ENCODE measurements at places on chromosomes 7 and 10.
A peak's percentile ranks its signal among the peaks of the same experiment; 100 is the strongest.

GRCh38 chr7:25103773-25104172 is 21.3 kb downstream of the CYCS start:
- DNase-seq, result no peak

- DNase-seq, result no peak
Observed at GRCh38 chr7:129390314-129390713, 43.9 kb upstream of the STRIP2 start.

GRCh38 chr10:47351899-47352815 is 4.0 kb downstream of the RBP3 start:
- no peak for DNase-seq

DNA sequence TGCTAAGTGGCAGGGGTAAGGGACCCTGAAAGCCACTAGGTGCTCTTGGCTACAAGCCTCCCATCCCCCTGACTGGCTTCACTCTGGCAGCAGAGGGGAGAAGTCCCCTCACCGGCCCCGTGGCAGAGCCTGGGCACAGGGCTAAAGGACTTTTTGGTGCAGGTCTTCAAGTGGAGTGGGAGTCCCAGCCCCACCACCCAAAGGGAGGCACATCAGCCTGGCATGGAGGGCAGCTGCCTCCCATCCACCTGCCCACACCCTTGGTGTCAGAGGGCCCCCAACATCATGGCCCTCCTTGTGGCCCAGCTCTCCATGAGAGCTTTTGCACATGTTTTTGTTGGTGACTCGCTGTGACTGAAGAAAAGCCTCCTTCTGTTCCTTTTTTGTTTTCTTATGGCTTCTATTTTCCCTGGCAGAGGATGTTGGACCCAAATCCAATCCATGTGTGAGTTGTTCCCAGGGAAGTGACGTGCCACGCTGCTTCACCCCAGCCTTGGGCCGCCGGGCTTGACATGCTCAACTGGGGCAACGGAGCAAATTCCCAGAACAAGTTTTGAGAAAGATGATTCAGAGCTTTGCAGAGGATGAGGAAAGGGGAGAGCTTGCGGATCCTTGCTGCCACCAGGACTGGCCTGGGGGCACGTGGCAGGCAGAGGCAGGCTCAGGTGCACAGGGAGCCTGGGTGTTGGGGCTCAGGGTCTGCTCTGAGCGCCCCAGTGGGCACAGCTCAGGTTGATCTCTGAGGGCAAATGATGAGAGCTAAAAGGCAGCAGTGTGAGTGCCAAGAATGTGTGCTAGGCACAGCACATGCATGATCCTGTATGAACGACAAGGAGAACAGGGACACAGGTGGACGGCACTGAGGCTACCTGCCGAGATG is 1.9 kb upstream of the AEBP1 start:
- DNase-seq, result peak; percentile 95

DNA sequence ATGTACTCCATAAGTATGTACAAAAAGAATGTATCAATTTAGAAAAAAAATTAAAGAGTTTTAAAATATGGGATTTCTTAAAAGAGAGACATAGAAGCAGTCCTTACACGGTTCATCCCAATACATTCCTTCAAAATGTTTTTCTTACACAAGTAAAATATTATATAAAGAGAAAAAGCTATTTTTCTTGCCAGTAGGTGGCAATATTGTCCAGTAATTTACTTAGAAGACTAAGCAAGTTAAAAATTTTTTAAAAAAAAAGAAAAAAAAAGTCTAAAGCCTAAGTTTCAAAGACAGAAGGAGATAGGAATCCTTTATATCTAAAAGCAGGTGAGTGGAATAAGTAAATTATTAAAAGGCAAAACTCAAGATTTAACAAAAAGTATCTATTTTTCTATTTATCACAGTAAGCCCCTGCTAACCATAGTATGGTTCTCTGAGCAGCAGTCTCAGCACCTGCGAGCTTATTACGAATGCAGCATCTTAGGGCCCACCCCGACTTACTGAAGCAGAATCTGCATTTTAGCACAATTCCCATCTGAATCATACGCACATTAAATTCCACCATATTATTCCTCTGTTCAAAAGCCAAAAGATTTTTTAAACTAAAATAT is 240.6 kb downstream of the DGKI start:
- peak; percentile 64 for DNase-seq

GRCh38 chr7:151137076-151137675 is 30.3 kb downstream of the GBX1 start:
- no peak for DNase-seq

DNA sequence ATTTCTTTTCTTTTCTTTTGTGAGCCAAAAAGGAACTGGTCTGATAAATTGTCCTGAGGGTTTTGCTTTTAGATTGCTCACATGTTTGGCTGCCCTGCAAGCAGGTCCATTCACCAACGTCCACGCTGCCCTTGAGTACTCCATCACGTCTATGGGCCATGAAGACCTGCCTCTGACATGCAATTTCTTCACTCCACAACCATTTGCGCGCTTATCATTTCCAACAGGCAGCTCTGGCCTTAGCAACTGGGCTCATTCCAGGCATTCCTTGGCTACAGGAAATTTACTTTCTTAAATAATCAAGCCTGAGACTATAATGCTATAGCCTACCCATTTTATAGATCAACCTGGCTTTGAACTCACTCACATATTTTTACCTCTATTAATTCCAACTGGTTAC is 408.3 kb upstream of the C7orf33 start:
- DNase-seq, result no peak

- no peak for DNase-seq
Observed at GRCh38 chr10:127090138-127090537, 106.3 kb downstream of the INSYN2A start.

- peak; percentile 56 for DNase-seq
Observed at GRCh38 chr10:132142396-132143161, 44.2 kb upstream of the DPYSL4 start.

DNA sequence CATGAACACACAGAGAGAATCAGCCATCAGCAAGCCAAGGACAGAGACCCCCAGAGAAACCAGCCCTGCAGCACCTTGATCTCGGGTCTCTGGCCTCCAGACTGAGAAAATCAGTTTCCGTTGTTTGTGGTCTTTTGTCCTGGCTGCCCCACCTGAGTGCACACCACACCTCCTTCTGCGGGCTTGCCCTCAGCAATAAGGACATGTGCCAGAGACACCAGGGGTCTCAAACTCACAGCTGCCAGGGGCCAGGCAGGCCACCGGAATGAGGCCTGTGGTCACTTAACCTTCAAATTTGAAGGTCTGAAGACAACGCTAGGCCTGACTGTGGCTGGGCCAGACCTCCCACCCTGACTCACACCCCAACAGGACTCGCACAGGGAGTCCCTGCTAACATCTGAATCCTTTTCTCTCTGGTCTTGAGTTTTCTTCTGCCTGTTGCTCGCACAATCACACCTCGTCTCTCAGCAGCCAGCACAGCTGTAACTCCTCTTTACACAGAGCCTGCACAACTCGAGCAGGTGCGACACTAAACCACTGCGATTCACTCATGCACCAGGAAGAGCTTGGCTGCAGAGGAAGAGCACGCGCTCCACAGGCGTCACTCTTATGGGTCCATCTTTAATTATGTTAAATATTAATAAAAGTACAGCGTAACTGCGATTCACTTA is 86.2 kb downstream of the CHST15 start:
- no peak for DNase-seq

- peak; percentile 51 for DNase-seq
Observed at GRCh38 chr10:17001297-17001744, 128.3 kb downstream of the CUBN start.

- no peak for DNase-seq
Observed at GRCh38 chr7:18916826-18917225, 200.6 kb downstream of the TWIST1 start.

- peak; percentile 44 for DNase-seq
Observed at GRCh38 chr10:104548090-104548489, 93.0 kb upstream of the SORCS3 start.

DNA sequence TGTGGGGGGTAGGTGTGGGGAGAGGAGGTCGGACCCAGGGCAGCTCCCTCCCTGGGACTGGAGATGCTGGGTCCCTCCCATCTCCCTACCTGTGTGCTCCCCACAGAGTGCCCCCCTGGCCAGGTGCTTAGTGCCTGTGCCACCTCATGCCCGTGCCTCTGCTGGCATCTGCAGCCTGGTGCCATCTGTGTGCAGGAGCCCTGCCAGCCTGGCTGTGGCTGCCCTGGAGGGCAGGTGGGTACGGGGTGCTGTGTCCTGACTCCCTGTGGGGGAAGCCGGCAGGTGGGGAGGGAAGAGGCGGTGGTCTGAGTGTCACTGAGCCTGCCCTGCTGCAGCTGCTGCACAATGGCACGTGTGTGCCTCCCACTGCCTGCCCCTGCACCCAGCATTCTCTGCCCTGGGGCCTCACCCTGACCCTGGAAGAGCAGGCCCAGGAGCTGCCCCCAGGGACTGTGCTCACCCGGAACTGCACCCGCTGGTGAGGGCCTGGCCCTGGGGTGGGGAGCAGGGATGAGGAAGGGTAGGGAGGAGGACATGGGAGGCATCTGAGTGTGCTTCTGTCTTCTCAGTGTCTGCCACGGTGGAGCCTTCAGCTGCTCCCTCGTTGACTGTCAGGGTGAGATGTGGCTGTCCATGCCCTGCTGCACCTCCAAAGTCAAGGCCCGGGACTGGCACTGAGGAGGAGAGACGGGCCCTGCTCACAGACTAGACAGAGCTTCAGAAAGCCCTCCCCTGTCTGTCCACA is 11.7 kb upstream of the ZNF862 start:
- DNase-seq, result no peak

GRCh38 chr7:17298840-17299482 is 509 bp downstream of the AHR start:
- peak; percentile 45 for DNase-seq

- peak; percentile 33 for DNase-seq
Observed at GRCh38 chr7:5557920-5558401, 134.3 kb upstream of the TNRC18 start.

- DNase-seq, result no peak
Observed at GRCh38 chr7:30139836-30140384, 5.1 kb downstream of the MTURN start.

GRCh38 chr10:17379151-17379690 is 75.2 kb downstream of the ST8SIA6 start:
- DNase-seq, result no peak

GRCh38 chr10:118638680-118639079 is 43.2 kb upstream of the PRLHR start:
- DNase-seq, result no peak

GRCh38 chr10:129093641-129094040 is 373.4 kb upstream of the MGMT start:
- DNase-seq, result no peak

DNA sequence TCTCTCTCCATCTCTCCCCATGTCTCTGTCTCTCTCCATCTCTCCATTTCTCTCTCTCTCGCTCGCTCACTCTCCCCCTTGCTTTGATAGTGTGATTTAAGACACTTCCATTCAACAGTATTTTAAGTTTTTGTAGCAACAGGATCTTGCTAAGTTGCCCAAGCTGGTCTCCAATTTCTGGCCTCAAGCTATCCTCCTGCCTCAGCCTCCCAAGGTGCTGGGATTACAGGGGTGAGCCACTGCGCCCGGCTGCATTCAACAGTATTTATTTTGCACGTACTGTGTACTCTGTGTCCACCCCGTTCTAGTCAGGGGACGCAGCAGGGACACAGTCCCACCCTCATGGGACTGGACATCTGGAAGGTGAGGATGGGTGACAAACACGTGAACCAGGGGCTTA is 14.4 kb upstream of the PDGFA start:
- DNase-seq, result no peak

DNA sequence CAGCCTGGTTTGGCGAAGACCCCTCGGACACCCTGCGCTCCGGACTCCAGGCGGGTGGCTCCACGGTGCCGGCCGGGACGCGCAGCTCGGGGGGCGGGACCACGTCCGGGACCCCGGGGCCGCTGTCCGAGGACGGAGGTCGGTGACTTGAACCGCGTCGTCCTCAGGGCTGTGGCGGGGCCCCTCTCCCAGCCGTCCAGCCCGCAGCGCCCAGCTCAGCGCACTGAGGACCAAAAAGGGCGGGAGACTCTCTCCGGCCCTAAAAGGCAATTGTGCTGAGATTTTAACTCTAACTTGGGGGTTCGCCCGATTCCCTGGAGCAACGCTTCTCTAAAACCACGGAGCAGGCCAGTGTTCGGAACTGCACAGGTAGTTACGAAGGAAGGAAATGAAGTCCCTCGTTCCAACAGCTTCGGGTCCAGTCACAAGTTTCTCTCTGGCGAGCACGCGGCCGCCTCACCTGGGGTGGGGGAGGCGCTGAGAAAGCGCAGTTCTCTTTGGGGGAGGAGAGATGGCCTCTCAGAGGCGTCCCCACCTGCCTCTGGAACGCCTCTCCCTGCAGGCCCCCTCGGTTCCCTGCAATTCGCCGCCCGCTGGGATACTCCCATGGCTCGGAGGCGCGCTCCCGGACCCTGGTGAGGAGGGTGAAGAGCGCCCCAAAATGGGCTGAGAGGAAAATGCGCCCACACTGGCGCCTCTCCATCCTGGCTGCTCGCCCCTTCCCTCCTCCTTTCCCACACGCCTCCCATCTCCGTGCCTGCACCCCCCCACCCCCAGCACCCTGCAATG is 352.7 kb downstream of the DNAJB6 start:
- DNase-seq, result no peak

DNA sequence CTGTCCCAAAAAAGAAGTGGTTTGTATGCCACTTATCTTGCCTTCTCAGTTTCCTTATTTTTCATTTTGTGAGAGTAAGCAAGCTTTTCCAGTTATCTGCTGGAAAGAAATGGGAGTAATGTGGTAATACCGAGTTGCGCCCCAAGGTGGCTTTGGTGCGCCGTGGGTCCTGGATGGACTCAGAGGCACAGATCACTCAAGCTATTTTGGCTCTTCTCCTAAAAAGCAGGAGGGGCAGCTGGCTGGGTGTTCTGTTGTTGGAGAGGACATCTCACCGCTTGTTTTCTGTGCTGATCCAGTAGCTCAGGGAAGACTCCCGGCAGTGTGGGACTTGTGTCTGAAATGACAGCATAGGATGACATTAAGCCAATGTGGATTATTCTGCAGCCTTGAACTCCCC is 16.4 kb downstream of the PRKRIP1 start:
- DNase-seq, result peak; percentile 47

GRCh38 chr10:62538606-62539005 is 164.4 kb downstream of the ZNF365 start:
- DNase-seq, result no peak

- DNase-seq, result peak; percentile 14
Observed at GRCh38 chr7:103810112-103810744, 179.2 kb downstream of the RELN start.

GRCh38 chr7:2273866-2274265 is 31.8 kb downstream of the NUDT1 start:
- DNase-seq, result no peak
